Left lobe of liver (tissue), 2 donors: ENCODE measurements at places on chromosomes 5 and 9. TPM values are rescaled to one million over a fixed set of nuclear protein-coding genes. Genes with fewer than 3 reads are reported as not detected.

Gene SOHLH1
- total RNA-seq = not detected

- no peak for DNase-seq
Observed at GRCh38 chr9:136346927-136347465, 16.5 kb downstream of the DNLZ start.

GRCh38 chr5:10475931-10476676 lies 34.4 kb downstream of the ROPN1L start:
- no peak for DNase-seq

DNA sequence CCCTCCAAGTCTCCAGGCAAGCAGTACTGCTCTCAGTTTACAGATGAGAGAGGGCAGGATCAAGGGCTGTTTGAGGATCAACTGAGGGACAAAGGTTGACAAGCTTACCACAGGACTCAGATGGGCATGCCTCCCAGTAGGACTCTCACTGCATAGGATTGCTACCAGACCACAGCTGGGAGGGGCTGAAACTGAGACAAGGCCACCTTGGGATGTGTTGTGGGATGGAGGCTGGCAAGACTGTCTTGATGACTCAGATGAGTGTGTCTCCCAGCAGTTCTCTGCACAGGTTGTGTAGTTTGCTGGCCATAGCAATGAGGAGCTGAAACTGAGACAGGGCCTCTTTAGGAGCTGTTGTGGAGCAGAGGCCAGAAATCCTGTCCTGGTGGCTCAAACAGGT lies 222.2 kb upstream of the IRX1 start:
- DNase-seq = no peak

GRCh38 chr5:92560698-92561401 lies 1020.2 kb downstream of the NR2F1-AS1 start:
- no peak for DNase-seq

- no peak for DNase-seq
Observed at GRCh38 chr9:40926404-40927259, 201.8 kb downstream of the FOXD4L6 start.

Gene MYMK
- total RNA-seq = not detected

DNA sequence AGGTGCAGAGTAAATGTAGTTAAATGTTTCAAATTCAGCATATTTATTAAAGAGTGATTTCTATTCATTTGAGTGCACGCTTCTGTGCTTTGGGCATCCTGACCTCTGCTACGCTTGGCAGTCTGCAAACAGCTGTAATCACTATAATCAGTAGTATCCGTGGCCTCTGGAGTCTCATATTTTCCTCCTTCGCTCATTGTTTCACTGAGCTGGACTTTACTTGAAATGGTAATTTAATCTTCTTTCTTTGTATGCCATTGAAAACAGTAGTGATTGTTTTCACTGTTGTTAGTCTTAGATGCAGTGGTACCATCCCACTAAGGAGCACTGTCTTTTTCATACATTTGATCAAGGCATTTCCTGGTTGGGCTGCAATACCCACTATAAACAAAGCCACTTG lies 43.5 kb upstream of the CAVIN4 start:
- DNase-seq = no peak

DNA sequence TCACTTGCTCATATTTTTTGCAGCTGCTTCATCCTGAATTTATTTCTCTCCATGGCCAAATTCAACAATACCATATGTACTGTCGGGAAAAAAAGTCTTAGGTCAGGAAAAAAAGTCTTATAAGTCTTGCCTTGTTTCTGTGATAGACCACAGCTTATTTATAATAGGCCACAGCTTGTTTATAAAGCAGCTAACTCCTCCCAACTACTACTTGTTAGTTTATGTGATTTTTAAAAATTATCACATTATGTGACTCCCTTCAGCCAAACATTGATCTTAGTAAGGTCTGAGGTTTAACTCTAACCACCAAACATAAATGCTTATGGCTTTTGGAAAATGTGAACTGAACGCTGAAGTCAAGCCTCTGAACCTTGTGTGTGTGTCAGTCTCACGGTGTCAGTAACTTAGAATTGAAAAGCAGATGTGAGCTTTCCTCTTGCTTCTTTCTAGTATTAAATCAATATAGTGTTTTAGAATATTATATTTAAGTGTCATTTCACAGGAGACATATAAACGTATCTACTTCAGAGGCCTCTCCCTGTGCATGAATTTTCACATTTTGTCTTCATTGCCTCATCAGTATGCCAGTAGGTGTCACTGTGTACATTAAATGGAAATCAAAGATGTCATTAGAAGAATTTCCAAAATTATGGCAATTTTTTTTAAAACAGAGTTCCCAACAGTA lies 51.3 kb downstream of the SNX24 start:
- no peak for DNase-seq

Gene GRAMD2B
- total RNA-seq = 18.7 TPM

GRCh38 chr5:77449277-77449676 lies 42.8 kb downstream of the WDR41 start:
- DNase-seq = no peak

DNA sequence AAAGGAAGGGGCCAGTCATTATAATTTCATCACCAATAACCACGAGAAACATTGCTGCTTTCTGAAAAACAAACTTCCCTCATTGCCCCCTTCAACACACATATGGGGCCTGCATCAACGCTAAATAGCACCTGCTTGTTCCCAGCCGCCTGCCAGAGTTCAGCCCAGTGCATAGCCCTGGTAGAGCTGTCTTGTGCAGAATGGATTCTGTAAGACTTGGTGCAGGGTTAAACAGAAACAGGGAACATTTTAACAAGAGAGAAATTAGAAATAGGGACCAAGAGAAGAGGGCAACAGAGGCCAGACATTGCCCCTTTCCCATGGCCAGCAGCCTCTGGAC lies 56.7 kb downstream of the UBE2QL1 start:
- DNase-seq = no peak

Gene ANKRA2
- total RNA-seq = 10.6 TPM

DNA sequence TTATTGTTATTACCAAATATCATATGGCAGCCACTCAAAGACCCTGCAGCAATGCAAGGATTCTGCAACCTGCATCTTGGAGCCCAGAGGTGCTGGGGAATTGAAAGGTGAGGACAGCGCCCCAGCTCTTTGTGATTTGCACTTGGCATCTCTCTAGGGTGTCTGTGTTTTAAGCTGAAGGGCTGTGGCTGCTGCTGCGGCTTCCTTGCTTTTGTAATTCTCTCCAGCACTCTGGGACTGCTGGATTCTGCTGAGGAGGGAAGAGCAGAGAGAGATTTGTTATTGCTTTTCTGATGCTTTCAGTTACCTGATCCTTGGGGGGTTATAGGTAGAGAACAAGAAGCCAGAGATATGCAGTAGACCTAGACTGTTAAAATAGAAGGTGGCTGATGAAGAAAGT lies 562.4 kb downstream of the EBF1 start:
- no peak for DNase-seq

Gene DRD1
- total RNA-seq = 0.13 TPM

GRCh38 chr5:10625700-10626472 lies 62.0 kb downstream of the ANKRD33B start:
- DNase-seq = no peak

Gene PCDHB2
- 0.08 TPM for total RNA-seq

GRCh38 chr5:153571162-153571561 lies 80.7 kb downstream of the GRIA1 start:
- DNase-seq = no peak

Gene SLC44A1
- total RNA-seq = 54.1 TPM

GRCh38 chr5:171437286-171437821 lies 17.9 kb downstream of the FGF18 start:
- DNase-seq = no peak

Gene ANKRD20A1
- 0.48 TPM for total RNA-seq

Gene ATP6V0E1
- 110 TPM for total RNA-seq

DNA sequence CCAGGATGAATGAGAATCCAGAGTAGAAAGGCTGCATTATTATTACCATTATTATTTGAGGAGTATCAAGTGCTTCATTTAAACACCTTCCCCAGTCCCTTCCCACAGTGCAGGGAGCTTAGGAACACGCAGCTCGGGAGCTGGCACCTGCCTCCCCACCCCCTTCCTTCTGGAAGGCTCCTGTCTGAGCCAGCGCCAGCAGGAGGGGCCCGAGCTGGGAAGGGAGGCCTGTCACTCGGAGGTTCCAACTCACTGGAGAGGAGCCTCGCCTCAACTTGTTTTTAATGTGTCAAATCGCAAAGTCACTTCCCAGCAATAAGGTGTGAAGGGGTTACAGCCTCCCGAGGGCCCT lies 156.4 kb upstream of the IRX4 start:
- no peak for DNase-seq

DNA sequence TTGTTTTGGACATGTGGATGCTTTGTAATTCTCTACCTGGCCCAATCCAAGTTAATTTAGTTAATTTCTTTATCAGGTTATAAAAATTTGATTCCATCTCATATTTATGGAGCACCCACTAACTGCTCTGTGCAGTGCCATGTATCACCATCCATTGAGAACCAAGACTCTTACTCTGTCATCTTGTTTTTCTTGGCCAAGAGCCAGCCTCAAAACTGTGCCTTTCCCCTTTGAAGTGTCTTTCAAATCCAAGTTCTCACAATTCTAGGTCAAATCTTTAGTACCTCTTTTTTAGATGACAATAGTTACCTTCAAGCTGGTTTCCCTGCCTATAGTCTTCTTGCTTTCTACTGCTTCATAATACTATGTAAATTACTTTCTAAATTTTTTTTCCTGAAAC lies 3.2 kb downstream of the COMMD10 start:
- DNase-seq = no peak

Gene PGM5
- 2.9 TPM for total RNA-seq

GRCh38 chr9:90287567-90288274 lies 354.9 kb downstream of the DIRAS2 start:
- no peak for DNase-seq

- no peak for DNase-seq
Observed at GRCh38 chr5:126631920-126632319, 31.2 kb downstream of the PHAX start.

- no peak for DNase-seq
Observed at GRCh38 chr9:126836216-126836615, 24.2 kb upstream of the ZBTB34 start.

Gene ANXA2R
- total RNA-seq = 0.35 TPM

Gene TICAM2
- 2.1 TPM for total RNA-seq

Gene INSL6
- not detected for total RNA-seq

Gene FOXD4
- not detected for total RNA-seq

DNA sequence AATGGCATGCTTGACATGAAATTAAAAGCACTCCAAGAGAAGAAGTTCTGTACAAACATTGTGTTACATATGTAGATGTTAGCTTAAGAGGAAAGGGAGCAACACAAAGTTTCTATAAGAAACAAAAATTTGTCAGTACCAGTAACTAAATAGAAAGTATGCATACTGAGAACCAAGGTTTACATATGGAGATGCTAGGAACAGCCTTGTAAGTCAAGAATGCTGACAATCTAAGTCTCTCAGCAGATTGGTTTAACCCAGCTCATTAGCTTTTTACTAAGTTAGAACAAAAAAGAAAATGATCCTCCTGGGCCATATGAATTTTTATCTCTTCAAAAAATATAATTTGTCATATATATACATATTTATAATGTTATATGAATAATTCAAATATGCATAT lies 2022.1 kb upstream of the ACO1 start:
- DNase-seq = no peak

Gene GABRA6
- total RNA-seq = not detected

- no peak for DNase-seq
Observed at GRCh38 chr5:111367115-111367514, 142.9 kb downstream of the CAMK4 start.
